ENCODE measurements at places on chromosomes 6 and 20.

DNA sequence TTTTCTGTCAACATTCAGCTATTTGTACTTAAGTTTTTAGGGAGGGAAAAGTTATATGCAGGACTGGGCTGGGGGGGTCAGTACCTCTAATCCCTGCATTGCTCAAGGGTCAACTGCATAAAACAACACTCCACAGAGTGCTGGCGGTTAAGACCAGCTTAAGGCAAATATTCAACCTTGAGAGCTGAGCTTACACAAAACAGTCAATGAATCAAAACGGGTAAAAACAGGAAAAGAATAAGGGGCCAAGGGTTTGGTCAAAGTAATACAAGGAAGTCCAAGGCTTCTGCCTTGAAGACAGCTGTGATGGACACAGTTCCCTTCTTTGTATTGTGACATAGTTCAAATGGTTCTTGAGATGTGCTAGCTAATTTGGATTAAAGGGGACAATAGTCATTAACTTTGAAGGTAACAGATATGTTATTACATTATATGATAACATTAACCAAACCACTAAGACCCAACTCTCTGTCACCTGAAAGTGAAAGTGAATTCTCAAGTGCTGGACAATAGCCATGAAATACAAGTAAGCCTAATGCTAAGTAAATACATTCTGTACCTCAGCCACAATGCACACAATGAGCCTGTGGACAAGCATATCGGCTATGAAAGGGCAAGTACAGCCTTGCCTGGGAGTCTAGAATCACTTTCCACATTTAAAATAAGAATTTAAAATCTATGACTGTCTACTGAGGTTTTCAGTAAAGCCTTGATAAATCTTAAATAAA lies 106.8 kb downstream of the PDE10A start:
- no peak for DNase-seq

- no peak for DNase-seq
These were observed 44.0 kb downstream of the SSR1 start for GRCh38 chr6:7268816-7269555.

GRCh38 chr20:63533388-63533787 lies 3.8 kb downstream of the PTK6 start:
- no peak for DNase-seq

GRCh38 chr6:134849920-134850447 lies 99.9 kb downstream of the ALDH8A1 start:
- DNase-seq = no peak

GRCh38 chr20:32227744-32228688 lies 20.3 kb downstream of the POFUT1 start:
- peak; percentile 36 for DNase-seq

GRCh38 chr6:166286839-166287271 lies 21.3 kb downstream of the PRR18 start:
- DNase-seq = peak; percentile 61

DNA sequence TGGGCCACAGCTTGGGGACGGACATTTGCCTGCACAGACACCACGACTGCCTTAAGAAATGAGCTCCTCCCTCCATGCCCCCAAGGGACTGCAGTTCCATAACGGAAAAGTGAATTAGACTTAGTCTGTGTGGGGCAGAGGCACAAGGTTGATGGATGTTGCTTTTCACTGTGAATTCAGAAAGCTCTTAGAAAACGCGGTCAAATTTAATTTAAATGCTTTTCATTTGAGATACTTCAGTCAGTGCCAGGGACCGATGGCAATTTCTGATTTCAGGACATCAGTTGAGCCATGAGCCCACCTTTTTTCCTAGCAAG lies 356.4 kb downstream of the KIF16B start:
- no peak for DNase-seq

DNA sequence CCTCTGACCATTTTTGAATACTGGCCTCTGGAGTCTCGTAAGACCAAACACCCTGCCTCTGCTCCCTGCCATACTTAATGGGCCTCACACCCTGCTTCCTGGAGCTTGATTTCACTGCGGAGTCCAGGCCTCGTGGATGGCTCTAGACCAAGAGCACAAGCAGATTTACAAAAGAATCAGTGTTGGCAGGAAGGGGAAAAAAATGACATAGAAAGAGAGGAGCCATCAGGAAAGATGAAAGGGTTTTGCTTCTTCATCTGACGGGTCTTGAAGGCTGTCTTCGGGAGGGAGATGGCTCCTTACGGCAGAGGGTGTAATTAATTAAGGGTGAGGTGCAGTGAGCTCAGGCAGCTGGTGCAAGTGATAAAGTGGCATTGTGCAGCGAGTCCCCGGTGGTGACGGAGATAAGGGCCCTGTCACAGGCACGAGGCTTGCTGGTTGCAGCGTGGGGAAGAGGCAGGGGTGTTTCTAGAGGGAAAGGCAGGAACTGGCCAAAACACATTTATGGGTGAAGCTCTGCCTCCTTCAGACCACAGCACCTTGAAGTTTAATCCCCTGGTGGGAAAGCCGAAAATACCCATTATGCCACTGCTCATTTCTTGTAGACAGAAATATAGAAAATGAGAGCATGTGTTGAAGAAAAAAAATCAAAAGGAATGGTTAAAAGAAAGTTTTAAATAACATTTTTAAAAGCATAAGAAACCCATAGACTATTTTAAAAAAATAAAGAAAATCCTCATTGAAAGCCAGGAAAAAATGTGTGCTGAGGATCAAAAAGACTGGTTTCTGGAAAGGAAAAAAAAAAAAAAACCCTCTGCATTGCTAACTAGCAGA lies 128.6 kb upstream of the LRFN2 start:
- DNase-seq = peak; percentile 18

GRCh38 chr20:49724408-49725223 lies 10.9 kb upstream of the B4GALT5 start:
- DNase-seq = peak; percentile 95

- no peak for DNase-seq
These were observed 292.5 kb downstream of the FARS2 start for GRCh38 chr6:5553767-5554166.

- peak; percentile 31 for DNase-seq
These were observed 164.0 kb downstream of the MRPL14 start for GRCh38 chr6:43963203-43963602.

- no peak for DNase-seq
These were observed 68.0 kb upstream of the HIVEP1 start for GRCh38 chr6:11944111-11944510.

DNA sequence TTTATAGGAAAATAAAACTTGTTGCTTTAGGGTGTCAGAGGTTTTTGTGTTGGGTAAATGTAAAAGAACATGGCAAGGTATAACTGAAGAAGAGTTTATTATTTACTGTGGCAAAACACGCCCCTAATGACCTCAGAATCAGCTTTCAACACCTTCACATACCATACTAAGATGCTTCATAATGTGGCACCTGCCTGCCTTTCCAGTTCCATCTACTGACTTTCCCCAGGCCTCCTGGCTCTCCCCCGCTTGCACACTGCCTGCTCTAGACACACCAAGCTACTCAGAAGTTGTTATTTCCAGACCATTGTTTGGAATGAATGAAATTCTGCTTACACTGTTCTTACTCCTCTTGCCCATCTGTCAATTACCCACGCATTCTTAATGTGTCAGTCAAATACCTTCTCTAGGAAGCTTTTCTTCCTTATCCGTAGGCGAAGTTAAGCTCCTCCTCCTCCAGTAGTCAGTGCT lies 1.8 kb downstream of the TIAM2 start:
- no peak for DNase-seq

- DNase-seq = no peak
These were observed 2.8 kb upstream of the CTCFL start for GRCh38 chr20:57527728-57528127.

DNA sequence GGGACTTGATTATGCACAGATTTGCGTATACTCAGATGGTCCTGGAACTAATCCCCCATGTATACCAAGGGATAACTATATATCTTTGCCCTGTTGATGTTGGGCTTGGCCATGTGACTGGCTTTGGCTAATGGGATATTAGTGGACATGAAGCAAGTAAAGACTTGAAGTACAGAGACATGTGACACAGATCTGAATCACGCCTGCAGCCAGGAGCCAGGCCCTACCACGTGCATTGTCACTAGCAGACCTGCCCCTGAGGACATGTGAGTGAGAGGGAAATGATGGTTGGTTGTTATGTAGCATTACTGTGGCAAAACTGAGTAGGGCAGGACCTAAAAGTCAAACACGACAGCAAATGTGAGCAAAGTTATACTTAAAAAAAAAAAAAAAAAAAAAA lies 155.7 kb downstream of the AKAP7 start:
- no peak for DNase-seq

Data from inflammatory macrophage treated with lipopolysaccharide for 4 hours (primary cell).